ENCODE measurements at places on chromosomes 13 and 19.

DNA sequence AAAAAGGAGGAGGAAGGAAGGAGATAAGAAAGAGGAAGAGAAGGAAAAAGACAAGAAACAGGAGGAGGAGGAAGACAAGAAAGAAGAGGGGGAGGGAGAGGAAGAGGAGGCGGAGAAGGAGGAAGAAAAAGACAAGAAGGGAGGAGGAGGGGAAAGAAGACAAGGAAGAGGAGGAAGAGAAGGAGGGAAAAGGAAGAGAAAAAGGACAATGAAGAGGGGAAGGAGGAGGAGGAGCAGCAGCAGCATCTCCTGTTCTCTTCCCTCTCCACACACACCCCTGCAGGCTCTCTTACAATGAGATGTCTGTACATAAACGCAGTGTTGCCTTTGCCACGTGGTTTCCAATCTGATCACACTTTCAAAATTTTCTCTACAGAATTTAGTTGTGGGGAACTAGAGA is 66.6 kb downstream of the RUBCNL start:
- no peak for DNase-seq

- DNase-seq: no peak
These were observed 177.8 kb downstream of the NALCN start for GRCh38 chr13:101238555-101238954.

DNA sequence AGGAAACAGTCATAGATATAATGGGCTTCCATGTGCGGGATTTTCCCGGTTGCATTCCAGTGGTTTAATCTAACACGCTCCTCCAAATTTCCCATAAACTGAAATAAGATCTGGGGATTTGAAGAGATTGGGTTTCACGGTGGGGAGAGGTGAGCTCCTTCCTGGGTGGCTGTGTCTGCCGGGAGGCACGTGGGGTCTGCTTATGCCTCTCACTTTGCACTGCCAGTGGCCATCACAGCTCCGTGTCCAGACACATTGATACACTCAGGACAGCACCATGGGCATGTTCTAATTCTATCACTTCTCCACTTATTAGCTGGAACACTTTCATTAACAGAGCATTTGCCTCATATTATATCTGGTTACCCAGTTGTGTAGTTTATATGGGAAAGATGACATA is 73.4 kb downstream of the SOX1 start:
- no peak for DNase-seq

DNA sequence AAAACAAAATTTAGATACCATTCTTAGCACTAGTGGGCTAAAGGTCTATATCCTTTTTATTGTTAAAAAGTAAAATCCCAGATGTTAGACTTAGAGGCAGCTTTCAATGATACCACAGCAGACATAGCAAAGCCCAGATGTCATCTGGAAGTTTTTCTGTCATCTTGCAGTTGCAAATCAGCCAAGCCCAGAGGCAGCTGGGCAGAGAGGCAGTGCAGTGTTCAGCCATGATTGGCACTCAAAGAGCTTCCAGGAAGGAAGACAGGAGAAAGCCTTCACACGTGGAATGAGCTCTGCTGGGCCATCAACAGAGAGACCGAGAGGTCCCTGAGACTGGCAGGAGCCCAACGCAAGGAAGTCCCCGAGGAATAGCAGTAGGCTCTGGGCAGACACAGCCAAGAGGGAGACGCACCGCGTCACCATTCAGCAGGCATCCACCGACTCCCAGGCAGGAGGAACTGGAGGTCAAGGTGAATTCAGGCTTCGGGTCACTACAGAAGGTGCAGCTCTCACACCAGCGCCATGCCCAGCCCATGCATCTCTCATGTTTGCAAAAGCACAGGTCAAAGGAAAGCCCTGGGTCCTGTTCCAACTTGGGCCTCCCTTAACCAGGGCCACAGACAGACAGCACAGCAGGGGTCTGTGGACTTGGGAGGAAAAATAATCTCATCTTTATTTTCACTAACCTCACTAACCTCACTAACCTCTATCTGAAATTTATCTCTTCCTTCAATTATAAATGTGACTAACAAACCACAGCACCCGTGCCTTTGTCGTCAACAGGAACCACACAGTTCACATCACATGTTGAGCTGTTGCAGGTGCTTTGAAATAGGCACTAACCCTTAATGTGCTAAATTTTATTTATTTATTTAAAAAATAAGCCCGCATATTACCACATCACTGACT is 54.9 kb downstream of the TUBGCP3 start:
- no peak for DNase-seq

DNA sequence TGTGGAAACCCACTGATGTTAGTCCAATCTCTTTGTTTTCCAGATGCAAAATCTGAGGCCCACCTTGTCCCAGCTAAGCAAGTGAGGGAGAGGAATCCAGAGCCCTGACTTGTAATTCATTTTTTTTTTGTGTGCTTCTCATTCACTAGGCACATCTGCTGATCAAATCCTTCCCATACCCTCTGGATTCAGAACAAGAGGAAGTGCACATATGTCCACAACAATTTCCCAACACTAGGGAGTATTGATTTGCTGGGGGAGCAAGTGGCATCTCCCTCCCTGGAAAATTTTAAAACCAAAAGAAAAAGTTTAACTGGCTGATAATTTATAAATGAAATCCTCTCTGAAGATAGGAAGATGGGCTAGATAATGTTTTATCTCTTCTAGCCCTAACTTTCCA is 94.6 kb upstream of the RFC3 start:
- DNase-seq: no peak

DNA sequence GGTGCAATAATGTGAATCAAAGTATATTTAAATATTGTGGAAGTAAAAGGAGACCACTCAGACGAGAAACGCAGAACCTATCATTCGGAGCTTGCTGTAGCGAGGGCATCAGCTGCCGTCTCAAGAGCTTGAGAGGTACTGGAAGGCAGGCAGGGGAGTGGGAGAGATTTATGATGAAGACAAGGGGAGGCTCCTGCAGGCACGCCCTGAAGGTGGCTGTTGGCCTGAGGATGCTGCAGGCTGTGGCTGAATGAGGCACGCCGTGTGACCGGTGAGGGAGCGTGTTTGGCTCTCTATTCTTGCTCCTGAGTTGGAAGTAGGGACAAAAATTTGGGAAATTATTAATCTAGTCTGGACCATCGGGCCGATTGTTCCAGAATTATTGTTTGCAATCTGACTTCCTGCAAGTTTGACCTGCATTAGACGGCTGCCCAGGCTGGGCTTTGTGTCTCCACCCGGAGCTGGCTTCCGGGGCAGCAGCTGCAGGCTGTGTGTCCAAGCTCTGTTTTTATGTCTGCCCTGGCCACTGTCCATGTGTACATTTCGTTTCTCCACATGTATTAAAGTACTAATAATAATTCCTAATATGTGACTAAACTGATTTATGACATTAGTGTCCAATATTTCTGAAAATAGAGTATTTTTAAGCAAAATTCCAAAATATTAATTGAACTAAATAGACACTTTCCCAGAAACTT is 91.1 kb upstream of the ANKRD10 start:
- DNase-seq: peak; percentile 60

DNA sequence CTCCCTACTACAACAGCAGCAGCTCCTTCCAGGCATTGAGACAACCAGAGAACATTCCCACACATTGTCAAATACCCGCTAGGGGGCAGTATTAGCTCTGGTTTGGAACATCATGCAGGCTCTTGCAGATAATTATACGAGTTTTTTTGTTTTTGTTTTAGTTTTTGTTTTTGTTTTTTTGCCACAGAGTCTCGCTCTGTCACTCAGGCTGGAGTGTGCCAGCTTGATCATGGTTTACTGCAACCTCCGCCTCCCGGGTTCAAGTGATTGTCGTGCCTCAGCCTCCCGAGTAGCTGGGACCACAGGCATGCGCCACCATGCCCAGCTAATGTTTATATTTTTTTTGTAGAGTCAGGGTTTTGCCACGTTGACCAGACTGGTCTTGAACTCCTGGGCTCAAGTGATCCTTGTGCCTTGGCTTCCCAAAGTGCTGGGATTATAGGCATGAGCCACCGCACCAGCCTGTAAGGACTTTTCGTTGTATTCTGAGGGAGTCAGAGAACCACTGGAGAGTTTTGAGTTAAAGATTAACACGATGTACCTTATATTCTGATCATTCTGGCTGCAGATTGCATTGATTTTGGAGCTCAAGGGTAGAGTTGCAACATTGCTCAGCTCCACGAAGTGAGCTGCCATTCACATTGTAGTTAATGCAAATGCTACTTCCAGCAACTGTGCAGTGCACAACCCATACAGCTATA is 41.7 kb upstream of the CEACAM20 start:
- peak; percentile 8 for DNase-seq

- no peak for DNase-seq
These were observed 49.8 kb downstream of the BICRA start for GRCh38 chr19:47658431-47659348.

- DNase-seq: no peak
These were observed 35.5 kb downstream of the CBY2 start for GRCh38 chr13:45737571-45738017.

DNA sequence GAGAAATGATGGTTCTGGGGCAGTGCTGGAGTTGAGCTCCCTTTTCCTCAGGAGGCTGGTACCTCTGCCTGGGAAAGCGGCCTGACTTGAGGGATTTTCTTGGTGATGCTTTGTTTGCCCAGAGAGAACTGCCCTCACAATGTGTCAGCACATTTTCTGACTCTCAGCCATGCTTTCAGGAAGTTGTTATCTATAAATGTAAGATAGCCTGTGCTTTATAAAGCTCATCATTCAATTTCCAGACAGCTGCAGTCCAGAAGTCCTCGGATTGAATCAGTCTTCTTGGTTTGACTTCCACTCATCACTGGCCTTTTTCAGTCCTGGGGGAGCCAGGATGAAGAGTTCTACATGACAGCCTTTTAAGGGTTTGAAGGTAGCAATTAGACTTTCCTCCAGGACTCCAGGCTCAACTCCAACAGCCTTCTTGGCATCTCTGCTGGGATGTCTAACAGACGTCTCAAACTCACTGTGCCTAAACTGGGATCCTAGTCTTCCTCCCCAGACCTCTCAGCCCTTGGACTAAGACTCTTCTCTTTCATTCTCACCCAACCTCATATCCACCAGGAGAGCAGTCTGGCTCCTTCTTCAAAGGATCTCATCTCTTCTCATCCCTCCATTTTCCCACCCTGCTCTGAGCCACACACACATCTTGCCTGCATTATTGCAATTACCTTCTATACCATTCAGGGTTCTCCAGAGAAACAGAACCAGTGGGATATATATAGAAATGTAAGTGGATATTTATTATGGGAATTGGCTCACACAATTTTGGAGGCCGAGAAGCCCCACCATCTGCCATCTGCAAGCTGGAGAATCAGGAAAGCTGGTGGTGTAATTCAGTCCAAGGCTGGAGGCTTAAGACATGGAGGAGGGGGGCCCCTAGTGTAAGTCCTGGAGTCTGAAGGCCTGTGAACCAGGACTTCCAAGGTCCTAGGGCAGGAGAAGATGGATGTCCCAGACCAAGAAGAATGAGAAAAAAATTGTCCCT is 13.1 kb downstream of the ERICH6B start:
- no peak for DNase-seq

- no peak for DNase-seq
These were observed 344.0 kb downstream of the KCTD12 start for GRCh38 chr13:76542176-76542575.

- no peak for DNase-seq
These were observed 20.5 kb downstream of the ZNF114 start for GRCh38 chr19:48290401-48290770.

- no peak for DNase-seq
These were observed 83.3 kb upstream of the OLFM4 start for GRCh38 chr13:52945348-52945747.

GRCh38 chr13:99432609-99433542 is 68.4 kb upstream of the TM9SF2 start:
- no peak for DNase-seq

- no peak for DNase-seq
These were observed 16.3 kb upstream of the TCF3 start for GRCh38 chr19:1668486-1669270.

GRCh38 chr19:17775991-17776803 is 18.7 kb upstream of the B3GNT3 start:
- no peak for DNase-seq

- DNase-seq: no peak
These were observed 7.0 kb upstream of the HCN2 start for GRCh38 chr19:582497-583197.

GRCh38 chr13:94263038-94263437 is 216.4 kb downstream of the DCT start:
- no peak for DNase-seq

DNA sequence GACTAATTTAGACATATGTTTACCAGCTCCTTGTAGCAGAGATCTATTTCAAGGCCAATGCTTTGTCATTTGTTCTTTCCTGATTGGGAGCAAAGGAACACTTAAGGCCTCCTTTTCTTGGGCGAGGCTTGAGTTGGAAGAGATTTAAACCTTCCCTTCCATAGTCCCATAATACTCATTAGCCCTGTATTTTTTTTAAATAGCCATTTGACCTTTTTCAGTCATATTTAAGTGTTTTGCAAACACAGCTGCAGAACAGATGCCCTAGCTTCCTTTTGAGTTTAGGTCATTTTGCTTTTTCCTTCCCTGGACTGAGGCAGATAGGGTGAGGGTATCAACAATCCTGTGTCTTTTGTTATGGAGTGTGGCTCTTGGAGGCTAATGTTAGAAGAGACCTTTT is 198.3 kb downstream of the NBEA start:
- no peak for DNase-seq

DNA sequence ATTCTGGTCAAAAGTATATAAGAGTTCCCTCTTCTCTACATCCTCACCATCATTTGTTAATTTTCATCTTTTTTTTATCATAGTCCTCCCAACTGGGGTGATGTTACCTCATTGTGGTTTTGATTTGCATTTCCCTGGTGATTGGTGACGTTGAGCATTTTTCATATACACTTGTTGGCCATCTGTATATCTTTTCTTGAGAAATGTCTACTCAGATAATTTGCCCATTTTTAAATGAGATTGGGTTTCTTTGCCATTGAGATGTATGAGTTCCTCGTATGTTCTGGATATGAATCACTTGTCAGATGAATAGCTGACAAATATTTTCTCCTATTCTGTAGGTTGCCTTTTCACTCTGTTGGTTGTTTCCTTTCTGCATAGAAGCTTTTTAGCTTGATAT is 2.4 kb downstream of the CD33 start:
- no peak for DNase-seq

DNA sequence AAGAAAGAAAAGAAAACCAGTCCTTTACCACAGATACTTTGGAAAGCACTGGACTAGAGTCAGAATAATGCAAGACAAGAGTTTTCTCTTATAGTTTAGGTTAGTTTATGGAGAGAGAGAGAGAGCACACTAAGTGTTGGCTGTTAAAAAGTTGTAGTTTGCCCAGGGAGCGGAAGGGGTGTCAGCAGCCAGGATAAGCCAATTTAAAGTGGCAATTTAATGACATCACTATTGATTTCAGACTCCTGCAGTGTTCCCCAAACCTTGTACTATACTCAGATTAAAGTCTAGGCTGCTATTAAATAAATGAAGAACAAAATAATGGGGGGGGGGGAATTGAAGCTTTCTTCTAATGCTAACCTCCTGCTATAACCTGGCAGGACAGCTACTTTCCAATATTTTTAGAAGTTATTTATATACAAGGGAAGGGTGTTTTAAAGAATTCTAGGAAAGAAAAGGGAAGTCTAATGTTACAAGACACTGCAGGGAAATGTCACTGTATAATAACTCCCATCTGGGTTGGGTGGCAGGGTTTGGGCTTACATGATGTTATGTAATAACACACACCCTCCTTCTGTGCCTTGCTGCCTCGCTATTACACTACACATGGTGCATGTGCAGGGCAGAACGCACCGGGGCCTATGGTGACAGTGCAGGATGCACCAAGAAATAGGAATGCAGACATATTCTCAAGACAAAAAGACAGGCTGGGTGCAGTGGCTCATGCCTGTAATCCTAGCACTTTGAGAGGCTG is 19.9 kb downstream of the TPT1 start:
- no peak for DNase-seq

Measured in NCI-H1092 (cell line).